ENCODE measurements at places on chromosomes 2 and 18.
A peak's percentile ranks its signal among the peaks of the same experiment; 100 is the strongest.

DNA sequence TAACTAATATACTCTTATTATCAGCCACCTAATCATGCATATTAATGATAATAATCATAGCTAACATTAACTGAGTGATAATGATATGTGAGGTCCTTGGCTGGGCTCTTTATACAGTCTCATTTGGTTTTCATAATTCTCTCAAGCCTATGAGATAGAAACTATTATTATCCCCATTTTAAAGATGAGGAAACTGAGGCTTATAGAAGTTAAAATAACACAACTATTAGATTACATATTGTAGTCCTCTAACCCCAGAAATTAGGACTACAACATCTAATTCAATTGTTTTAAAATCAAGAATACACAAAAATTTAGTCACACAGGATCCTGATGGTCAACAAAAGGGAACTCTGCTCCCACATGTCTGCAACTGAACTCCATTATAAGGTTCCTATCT is 83.6 kb upstream of the ITGB6 start:
- no peak for DNase-seq

GRCh38 chr2:43266711-43267111 is 40.3 kb upstream of the ZFP36L2 start:
- no peak for DNase-seq

DNA sequence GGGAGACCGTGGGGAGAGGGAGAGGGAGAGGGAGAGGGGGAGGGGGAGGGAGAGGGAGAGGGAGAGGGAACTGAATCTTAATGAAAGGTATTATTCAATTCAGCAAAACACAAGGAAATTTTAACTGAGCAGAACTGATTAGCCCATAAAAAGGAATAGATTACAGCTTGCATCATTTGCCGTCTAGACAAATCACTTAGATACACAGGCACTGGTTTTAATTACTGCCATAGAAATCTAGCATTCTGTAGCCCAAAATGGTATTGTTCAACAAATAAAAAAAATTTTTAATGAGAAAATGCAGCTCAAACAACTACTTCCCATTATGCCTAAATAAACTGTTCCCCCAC is 7.9 kb upstream of the KCNF1 start:
- no peak for DNase-seq

- no peak for DNase-seq
Measured at GRCh38 chr2:45699032-45699658, 47.7 kb downstream of the PRKCE start.

GRCh38 chr2:113711851-113712250 is 44.6 kb downstream of the SLC35F5 start:
- DNase-seq: no peak

- no peak for DNase-seq
Measured at GRCh38 chr2:88100489-88100858, 27.4 kb downstream of the FABP1 start.

DNA sequence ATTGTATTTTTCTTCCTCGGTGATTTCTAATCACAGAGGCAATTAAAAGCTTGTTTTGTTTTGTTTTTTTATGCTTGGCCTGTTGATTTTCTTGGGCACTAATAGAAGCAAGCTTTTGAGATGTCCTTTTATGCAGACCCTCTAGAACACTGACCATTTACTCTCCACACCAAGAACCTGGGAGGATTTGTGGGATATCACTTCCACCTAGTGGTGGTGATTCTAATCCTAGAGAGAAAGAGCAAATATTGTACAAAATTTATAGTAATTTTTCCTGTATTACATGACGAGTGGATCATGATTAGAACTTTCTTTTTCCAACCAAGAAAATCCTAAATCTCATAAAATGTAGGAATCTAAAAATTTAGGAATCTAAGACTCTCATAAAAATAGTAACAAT is 23.4 kb downstream of the NEMP2 start:
- no peak for DNase-seq

GRCh38 chr2:174748948-174749347 is 15.3 kb downstream of the CHRNA1 start:
- peak; percentile 72 for DNase-seq
